Astrocyte of the spinal cord (primary cell): ENCODE measurements at places on chromosomes 1 and 21.

DNA sequence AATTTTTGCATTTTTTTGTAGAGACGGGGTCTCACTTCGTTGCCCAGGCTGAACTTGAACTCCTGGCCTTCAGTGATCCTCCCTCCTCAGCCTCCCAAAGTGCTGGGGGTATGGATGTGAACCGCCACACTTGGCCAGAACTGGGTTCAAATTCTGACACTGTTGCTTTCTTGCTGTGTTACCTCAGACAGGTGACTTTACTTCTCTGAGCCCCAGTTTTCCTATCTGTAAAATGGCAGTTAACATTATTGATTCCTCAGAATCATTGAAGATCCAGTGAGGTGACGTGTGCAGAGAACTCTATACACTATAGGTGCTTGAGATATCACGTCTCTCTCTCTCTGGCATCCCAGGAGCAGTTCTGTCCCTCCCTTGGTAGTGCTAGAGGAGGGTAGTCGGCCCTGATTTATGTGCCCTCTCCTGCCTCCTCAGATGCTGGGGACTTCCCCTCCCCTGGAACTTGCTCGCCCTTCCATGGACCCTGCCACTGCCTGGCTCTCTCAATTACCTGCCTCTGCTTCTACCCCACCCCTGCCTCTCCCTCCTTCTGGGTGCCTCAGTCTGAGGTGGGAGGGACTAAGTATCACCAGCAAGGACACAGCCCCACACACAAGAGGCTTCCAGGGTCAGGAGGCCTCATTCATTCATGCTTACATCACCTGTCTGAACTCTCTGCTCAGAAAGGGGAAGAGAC is 2.8 kb upstream of the HPCA start:
- no peak for DNase-seq

GRCh38 chr21:36004441-36004840 is 55.9 kb downstream of the SETD4 start:
- no peak for DNase-seq

- no peak for DNase-seq
These were observed 28.5 kb downstream of the LRRC8B start for GRCh38 chr1:89553157-89553556.

GRCh38 chr1:226887006-226887405 is 16.6 kb downstream of the PSEN2 start:
- no peak for DNase-seq

- no peak for DNase-seq
These were observed 14.1 kb downstream of the HUNK start for GRCh38 chr21:31886915-31887314.
